Heart right ventricle (tissue), 16 donors: ENCODE measurements at places on chromosomes 5 and 9. TPM values are rescaled to one million over a fixed set of nuclear protein-coding genes. Genes with fewer than 3 reads are reported as not detected.
A peak's percentile ranks its signal among the peaks of the same experiment; 100 is the strongest.

- H3K4me1 ChIP-seq = no peaks in the 10 kb centered on the region
- H3K27ac ChIP-seq = no peak overlapping the region
- no peaks in the 10 kb centered on the region for H3K27me3 ChIP-seq
- H3K4me3 ChIP-seq = no peak overlapping the region
- no peaks in the 10 kb centered on the region for H3K36me3 ChIP-seq
- DNase-seq = no peak
Measured at GRCh38 chr5:20601678-20602100, 613.7 kb upstream of the CDH18 start.

DNA sequence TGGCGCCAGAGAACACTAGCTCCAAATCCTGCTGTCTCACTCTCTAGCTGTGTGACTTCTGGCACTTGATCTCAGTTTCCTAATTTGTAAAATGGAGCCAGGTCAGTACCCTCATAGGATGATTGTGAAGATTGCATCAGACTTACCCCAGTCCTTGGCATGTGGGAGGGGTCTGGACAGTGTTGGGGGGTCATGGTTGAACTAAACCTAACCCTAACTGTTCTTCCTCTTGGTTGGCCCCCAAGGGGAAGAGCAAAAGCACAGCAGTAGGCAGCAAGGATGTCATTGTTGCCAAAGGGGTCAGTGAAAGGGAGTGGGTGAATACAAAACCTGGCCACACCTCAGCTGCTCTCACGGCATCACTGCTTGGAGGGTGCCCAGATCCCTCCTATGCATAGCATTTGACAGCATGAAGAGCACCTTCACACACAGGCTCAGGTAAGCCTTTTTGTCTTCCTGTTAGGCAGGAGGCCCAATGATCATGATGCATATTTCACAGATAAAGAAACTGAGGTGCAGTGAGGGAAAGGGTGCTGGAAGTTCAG is 15.7 kb upstream of the CXCL14 start:
- DNase-seq = no peak
- H3K4me1 ChIP-seq = no peaks in the 10 kb centered on the region

DNA sequence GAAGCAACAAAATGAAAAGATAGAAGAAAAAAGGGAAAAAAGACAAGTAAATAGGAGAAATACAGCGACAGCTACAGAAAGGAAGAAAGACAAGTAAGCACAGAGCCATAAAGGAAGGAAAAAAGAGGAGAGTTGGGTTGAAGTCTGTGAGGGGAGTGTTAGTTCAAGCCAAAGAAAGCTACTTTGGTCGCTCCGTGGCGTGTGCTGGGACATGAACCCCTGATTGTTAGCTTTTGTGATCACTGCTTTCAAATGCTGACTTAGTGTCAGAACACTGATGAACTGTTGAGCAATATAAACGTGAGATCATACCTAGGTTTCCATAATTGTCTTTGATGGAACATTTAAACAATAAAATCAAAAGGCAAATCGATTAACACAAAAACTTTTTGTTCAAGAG is 370.1 kb downstream of the TMEM161B start:
- no peak for DNase-seq
- H3K36me3 ChIP-seq = no peaks in the 10 kb centered on the region
- no peak overlapping the region for H3K4me3 ChIP-seq
- H3K4me1 ChIP-seq = peaks cover 30% of the 10 kb centered on the region
- no peaks in the 10 kb centered on the region for H3K27me3 ChIP-seq

GRCh38 chr5:81949462-81949861 is 22.4 kb upstream of the ATG10 start:
- H3K4me1 ChIP-seq = no peaks in the 10 kb centered on the region
- no peaks in the 10 kb centered on the region for H3K27me3 ChIP-seq
- no peak for DNase-seq
- H3K4me3 ChIP-seq = no peak overlapping the region
- no peaks in the 10 kb centered on the region for H3K36me3 ChIP-seq

DNA sequence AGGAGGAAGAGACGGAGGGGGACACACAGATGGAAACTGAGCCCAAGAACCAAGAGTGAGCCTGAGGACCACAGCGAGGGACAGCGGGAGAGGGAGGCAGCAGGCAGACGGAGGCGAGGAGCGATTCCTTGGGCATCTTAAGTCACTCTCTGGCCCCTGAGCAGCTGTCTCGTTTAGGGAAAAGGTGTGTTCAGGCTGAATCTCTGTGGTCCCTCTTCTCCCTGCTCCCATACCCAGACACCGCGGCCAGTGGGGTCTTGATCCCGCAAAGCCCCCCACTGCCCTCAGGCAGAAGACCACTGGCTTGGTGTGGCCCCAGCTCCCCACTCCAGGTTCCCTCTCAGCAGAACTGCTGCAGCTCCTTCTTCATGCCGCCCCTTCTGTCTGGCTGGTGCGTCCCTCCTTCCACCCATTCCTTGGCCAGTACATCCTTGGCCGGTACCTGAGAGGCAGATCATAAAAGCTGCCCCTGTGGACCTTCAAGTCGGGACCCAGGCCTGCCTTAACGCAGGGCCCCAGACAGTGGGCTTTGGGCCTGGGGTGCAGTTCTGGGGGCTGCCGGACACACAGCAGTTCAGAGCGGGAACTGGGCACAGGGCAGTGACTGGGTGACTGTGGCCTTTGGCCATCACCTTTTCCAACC is 5.8 kb upstream of the RALGDS start:
- H3K27ac ChIP-seq = peak overlapping the region; percentile 62
- no peak for DNase-seq
- no peak overlapping the region for H3K4me3 ChIP-seq
- no peaks in the 10 kb centered on the region for H3K27me3 ChIP-seq
- H3K4me1 ChIP-seq = peaks cover 70% of the 10 kb centered on the region
- no peaks in the 10 kb centered on the region for H3K36me3 ChIP-seq

- no peak overlapping the region for H3K4me3 ChIP-seq
- DNase-seq = peak; percentile 12
- H3K27ac ChIP-seq = no peak overlapping the region
- no peaks in the 10 kb centered on the region for H3K36me3 ChIP-seq
Measured at GRCh38 chr9:116360016-116360415, 206.4 kb downstream of the PAPPA start.

DNA sequence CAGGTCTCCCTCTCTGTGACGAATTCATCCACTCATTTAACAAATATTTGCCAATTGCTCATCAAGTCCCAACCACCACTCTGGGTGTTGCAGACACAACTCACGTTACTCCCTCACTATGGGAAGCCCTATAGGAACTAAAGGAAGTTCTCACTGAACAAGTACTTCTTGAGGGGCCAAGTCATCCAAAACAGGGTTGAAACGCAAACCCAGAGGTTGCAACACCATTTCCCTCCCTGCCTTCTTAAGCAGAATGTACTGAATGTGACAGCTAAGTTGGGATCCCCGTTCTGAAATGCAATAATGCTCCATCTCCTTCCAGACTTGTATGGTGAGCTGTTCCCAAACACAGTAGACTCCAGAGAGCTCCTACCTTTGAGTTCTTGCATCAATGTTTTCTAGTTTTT is 34.3 kb downstream of the EPB41L4B start:
- DNase-seq = no peak
- H3K4me3 ChIP-seq = no peak overlapping the region
- no peaks in the 10 kb centered on the region for H3K36me3 ChIP-seq
- no peak overlapping the region for H3K27ac ChIP-seq

DNA sequence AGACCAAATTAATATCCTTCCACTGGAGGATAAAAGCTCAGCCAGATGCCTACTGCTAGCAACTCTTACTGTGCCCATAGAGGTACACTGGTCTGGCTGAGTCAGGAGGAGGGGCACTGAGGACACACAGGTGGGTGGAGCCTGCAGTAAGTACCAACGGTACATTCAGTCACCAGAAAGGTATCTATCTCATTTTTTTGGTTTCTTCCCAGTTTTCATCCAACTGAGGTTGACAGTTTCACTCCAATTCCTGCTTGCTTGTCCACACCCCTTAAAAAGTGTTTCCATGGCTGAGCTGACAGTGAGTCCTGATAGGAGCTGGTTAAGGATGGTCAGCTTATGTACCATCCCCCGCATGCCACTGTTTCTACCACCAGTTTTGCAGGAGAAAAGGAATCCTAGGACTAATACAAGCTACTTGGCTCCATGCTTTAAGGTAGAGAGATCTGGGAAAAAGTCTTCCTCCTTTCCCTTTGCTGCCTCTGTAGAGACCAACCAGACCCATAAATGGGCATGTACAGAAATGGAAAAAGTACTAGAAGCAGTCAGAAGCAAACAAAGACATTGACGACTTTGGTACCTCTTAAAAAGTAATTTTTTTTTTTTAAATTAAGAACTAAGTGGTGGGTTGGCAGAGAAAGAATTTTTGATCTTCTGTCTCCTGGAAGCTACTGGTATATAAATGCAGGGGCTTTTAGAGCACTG is 3.2 kb downstream of the ELL2 start:
- H3K27ac ChIP-seq = no peak overlapping the region
- no peak for DNase-seq
- H3K27me3 ChIP-seq = no peaks in the 10 kb centered on the region
- no peaks in the 10 kb centered on the region for H3K4me1 ChIP-seq
- H3K36me3 ChIP-seq = no peaks in the 10 kb centered on the region

GRCh38 chr9:116015855-116016254 is 137.7 kb upstream of the PAPPA start:
- H3K27me3 ChIP-seq = no peaks in the 10 kb centered on the region
- H3K4me1 ChIP-seq = no peaks in the 10 kb centered on the region
- no peak for DNase-seq
- H3K36me3 ChIP-seq = no peaks in the 10 kb centered on the region
- no peak overlapping the region for H3K4me3 ChIP-seq

DNA sequence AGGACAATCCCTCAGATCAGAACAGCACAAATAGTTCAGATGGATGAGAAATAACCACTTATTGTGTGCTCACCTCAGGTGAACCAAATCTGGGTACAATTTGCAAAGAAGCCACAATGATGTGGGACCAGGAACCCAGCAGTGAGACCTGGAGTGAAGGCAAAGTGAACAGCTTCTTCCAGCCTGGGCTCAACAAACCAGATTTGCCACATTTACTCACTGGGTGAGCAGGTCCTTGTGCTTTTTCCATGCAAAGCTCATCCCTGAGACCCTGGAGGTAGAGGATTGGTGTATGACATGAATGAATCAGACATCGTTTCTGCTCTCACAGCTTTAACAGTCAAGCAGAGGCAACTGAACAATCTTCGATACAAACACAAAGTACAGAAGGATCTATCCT is 29.1 kb upstream of the GRIA1 start:
- DNase-seq = no peak
- no peak overlapping the region for H3K27ac ChIP-seq
- H3K4me3 ChIP-seq = no peak overlapping the region
- no peaks in the 10 kb centered on the region for H3K36me3 ChIP-seq
- no peaks in the 10 kb centered on the region for H3K27me3 ChIP-seq

DNA sequence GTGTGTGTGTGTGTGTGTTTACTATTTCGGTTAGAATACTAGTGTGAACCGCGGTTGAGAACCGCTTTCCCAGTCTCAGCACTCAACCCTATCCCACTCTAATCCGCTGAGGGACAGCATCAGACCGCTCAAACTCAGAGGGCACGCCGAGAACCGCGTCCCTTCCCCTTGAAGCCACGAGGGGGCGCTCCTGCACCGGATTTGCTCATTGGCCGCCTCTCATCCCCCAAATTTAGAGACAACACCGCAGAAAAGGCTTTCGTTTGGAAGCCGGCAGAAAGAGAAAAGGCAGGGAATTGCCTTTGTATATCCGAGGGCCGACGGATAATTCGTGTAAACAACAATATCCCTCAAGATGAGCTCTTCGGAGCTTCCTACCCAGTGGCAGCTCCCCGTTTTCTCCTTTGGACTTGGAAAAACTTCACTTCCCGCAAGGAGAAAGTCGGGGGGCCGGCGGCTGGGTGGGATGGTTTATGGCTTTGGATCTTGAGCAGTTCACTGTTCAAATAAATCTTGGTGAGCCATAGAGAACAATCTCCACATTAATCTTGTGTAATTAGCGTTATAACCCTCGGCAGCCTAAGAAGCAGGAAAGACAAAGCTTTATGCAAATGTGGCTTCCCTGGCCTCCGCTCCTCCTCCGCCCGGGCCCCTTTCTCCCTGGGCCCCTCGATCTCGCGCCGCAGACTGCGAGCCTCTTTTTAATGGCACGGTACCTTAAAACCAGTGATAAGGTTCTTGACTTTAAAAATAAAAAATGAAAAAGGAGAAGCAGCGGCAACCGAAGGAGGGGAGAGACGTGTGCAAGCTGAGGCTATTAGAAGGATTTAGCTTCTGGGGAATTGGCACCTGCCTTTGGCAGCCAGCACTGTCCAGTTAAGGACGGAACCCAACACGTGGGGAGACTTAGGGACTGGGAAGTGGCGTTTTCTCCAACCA is 296.8 kb downstream of the PARP8 start:
- DNase-seq = peak; percentile 54
- no peak overlapping the region for H3K27ac ChIP-seq
- H3K27me3 ChIP-seq = peaks cover 65% of the 10 kb centered on the region
- H3K36me3 ChIP-seq = no peaks in the 10 kb centered on the region
- H3K4me3 ChIP-seq = peak overlapping the region; percentile 57

DNA sequence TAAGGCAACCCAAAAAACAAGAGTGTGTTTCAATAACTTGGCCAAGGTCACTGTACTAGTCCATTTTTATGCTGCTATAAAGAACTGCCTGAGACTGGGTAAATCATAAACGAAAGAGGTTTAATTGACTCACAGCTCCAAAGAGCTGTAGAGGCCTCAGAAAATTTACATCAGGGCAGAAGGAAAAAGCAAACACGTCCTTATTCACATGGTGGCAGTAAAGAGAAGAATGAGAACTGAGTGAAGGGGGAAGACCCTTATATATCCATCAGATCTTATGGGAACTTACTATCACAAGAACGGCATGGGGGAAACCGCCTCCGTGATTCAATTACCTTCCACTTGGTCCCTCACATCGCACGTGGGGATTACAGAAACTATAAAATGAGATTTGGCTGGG is 64.3 kb upstream of the CAMK4 start:
- H3K4me1 ChIP-seq = no peaks in the 10 kb centered on the region
- DNase-seq = no peak
- H3K27ac ChIP-seq = no peak overlapping the region
- H3K36me3 ChIP-seq = no peaks in the 10 kb centered on the region

- H3K4me3 ChIP-seq = peak overlapping the region; percentile 32
- DNase-seq = peak; percentile 39
- H3K36me3 ChIP-seq = no peaks in the 10 kb centered on the region
- peaks cover 37% of the 10 kb centered on the region for H3K27me3 ChIP-seq
Measured at GRCh38 chr9:33676746-33677505, 118.4 kb upstream of the PRSS3 start.

SIMC1 gene
- total RNA-seq = 5.5 TPM

PJA2 gene
- 90.2 TPM for total RNA-seq
